ENCODE measurements at places on chromosomes 3 and 15.
A peak's percentile ranks its signal among the peaks of the same experiment; 100 is the strongest.

DNA sequence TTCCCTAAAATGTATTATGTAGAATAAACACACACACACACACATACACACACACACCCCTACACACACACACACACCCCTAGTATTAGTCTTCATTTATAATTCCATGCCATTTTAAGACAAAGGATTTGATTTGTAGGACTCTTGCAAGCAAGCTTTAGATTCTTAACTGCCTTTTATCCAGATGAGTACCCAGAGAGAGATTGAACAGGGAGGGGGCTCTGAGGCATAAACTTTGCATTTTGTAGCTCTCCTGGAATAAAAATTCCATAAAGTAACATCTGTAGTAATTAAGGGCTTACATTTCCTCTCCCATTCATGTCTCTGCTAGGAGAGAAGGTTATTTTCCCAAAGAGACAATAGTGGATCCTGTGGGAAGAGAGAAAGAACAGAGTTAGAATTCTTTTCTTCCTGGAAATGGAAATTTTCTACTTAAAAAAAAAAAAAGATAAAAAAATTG lies 479.4 kb downstream of the RBMS3 start:
- no peak for DNase-seq

DNA sequence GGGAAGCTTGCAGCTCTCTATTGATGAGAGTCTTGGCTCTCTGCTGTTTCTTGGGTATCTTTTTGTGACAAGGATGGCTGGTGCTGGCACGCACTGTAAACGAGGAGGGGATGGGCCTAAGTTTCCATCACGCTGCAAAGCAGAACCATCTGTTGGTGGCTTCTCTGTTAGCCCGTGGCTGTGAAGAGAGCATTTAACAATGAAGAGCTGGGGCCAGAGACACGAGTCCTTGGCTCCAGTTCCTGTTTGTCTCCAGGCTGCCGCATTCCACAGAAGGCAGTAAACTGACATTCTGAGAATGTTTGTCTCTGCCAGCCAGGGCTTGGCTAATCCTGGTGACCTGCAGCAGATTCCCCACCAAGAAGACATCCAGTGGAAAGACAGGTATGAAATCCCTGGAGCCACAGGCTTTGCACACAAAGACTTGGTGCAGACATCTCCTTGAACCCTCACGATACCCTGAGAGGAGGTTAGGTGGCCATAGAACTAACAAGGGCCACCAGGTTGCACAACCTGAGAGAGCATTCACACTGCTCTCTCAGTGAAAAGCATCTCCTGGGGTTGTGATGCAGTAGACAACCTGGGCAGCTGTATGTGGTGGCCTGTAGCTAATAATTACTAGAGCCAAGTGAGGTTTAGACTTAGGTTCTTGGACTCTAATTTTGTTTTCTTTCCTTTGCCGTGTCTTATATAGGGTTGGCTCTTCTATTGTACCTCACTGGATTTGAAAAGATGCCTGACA lies 130.9 kb downstream of the ASB7 start:
- DNase-seq: no peak

GRCh38 chr3:41199866-41200668 lies 762 bp downstream of the CTNNB1 start:
- peak; percentile 78 for DNase-seq

- no peak for DNase-seq
Observed at GRCh38 chr3:43627360-43627759, 5.5 kb upstream of the ANO10 start.

DNA sequence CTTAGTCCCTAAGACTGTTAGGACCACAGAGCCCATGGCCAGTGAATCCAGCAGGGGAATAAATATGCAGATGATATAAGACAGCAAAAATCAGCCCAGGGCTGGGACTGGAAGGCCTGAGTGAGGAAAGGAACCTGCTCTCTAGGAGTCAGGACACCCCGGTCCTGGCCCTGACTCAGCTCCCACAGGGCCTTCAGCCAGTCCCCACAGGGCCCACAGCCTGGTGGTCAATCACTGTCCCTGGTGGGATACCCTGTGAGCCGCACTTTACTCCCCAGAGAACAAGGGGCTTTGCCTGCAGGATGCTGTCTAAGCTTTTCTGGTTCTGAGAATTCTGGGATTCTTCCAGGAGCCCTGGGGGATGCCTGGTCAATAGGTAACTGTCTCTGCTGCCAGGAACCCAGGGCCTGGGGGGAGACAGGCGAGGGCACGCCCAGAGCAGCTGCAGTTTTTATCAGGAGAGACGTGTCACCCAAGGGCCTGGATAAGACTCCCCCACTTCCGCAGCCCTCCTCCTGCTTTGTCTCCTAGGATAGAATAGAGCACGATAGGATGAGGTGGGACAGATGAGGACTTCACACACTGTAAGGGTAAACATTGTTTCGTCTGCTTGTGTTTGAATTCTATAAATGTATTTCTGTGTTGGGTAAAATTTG lies 49.5 kb upstream of the MCF2L2 start:
- no peak for DNase-seq

GRCh38 chr15:55873024-55873720 lies 120.2 kb downstream of the NEDD4 start:
- no peak for DNase-seq

DNA sequence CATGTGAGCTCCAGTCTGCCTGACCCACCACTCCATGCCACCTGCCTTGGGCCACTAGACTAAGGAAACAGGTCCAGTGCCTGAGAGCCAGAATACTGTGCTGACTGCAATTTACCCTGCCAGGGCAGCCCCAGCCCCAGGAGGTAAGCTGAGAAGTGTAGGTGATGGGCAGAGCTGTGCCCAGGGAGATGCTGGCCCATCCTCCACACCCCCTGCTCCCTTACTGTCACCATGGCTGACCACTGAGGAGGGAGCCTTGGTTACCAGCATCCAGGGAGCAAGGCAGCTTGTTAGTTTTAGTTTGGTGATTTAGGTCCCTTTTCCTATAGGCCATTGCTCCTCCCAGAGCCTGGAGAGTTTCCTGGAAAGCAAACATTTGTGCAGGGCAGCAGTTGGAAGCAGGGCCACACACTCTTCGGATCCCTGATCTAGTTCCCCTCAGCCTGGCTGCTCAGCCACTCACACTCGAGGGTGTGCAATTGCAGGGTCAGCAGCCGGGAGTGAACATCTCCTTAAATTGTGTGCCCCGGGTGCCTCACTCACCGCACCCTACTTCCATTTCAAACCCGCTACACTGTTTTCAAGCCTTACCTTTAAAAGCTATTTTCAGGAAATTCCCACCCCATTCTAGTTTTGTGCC lies 2.0 kb downstream of the GALNT15 start:
- no peak for DNase-seq

DNA sequence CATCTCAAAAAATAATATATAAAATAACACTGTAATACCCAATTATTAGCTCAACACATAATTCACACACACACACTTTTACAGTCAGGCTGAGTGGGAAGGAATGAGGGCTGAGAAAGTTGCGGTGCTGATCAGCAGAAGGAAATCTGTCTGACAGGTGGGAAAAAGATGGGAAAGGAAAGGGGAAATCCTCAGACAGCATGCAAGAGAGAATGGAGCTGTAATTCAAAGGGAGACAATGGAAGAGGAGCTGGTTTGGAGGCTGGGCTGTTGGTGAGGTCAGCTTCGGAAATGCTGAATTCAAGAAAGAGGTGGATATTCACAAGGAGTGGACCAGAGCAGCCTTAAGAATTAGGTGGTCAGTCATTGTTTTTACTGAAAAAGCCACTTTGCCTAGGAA lies 121.6 kb upstream of the LMOD3 start:
- no peak for DNase-seq

DNA sequence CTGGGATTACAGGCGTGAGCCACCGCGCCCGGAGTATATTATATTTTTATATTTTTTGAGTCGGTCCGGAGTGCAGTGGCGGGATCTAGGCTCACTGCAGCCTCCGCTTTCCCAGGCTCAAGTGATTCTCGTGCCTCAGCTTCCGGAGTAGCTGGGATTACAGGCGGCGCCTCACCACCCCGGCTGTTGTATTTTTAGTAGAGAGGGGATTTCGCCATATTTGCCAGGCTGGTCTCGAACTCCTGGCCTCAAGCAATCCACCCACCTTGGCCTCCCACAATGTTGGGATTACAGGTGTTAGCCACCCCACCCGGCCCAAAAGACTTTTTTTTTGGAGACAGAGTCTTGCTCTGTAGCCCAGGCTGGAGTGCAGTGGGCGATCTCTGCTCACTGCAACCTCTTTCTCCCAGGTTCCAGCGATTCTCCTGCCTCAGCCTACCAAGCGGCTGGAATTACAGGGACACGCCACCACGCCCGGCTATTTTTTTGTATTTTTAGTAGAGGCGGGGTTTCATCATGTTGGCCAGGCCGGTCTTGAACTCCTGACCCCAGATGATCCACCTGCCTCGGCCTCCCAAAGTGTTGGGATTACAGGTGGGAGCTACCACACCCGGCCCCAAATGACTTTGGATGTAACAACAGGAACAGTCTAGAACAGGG lies 1.0 kb downstream of the ZNF589 start:
- peak; percentile 34 for DNase-seq
